Activated CD8-positive, alpha-beta memory T cell treated with anti-CD3 and anti-CD28 coated beads for 48 hours (primary cell): ENCODE measurements at places on chromosomes 3 and 15.
A peak's percentile ranks its signal among the peaks of the same experiment; 100 is the strongest.

DNA sequence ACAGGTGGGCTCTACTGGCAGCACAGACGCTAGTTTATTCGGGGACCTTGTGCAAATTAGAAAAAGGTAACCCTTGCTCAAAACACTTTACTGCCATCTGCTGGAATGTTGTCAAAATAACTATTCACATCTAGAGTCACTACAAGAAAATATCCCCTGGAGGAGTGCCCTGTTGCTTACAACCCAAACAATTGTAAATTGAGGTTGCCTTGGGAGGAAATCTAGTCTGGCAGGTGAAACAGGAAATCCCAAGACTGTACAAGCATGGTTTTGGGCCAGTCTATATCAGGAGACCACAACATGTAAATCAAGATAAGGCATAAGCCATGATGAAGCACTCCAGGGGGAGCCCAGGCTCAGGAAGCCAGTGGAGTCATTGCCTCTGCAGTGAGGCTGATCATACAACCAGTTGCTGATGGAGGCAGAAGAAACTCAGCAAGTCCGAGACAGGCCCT, 136.8 kb upstream of the ACP3 start:
- no peak for DNase-seq

DNA sequence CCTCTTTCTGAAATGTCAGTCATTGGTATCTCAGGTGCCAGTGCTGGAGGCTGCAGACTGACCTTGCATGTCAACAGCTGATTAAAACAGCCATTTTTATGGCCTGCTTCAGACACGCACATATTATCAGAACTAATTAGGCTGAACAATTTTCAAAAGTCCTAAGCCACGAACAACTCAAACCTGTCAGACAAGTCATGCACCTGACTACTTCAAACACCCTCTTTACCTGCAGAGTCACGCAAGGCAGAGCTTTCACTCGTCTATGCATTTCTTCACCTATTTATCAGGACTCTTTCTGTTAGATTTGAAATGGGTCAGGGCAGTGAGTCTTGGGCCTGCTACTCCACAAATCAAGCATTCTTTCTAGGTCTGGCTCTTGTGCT, 26.7 kb downstream of the CLK3 start:
- DNase-seq, result no peak

GRCh38 chr3:71063773-71064290, 519.7 kb downstream of the FOXP1 start:
- DNase-seq, result no peak

DNA sequence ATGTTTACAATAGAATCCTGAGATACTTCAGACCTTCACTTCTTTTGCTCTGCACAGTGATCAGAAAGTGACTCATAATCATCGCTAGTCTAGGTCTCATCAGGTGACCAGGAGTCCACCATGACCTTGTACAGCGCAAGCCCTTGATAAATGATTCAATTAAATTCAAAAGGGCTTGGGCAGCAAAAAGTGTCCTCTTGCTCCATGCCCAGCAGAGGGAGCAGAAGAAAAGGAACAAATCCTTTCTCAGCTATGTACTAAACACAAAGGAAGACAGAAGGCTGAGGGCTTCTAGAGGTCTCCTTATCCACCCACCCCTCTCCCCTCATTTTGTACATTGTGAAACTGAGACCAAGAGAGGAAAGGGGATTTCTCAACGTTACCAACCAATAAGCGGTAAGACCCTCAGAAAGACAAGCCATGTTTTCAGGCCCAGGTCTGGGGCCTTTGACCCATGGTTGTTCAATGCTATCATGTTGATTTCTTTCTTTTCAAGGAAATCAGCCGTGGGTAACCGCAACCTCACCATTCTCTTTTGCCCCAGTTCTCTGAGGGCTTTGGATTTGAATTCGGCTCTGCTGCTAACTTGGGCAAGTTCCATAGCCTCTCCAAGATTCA, 74.8 kb downstream of the AQP9 start:
- no peak for DNase-seq

DNA sequence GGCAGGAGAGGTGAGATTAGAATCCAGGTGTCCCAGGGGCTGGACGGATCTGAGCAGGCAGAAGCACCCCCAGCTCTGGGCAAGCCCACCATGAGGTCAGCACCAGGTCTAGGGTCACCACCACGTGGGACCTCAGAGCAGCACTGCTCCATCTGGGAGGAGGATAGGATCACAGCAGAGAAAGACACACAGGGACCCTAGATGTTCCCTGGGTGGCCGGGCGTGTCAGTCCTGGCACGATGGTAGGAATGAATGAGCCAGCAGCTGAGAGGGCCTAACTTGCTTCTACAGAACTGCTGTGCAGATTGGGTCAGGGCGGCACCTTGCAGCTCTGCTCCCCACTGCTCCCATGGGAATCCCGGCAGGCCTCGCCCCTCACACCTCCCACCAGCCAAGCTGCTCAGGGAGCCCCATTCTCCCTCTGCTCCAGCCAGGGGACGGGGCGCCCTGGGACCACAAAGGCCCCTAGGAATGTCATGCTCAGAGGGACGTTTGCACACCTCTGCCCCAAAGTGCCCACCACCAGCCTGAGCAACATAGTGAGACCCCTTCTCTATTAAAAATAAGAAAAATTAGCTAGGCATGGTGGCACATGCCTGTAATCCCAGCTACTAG, 66.3 kb downstream of the ZNF445 start:
- no peak for DNase-seq

DNA sequence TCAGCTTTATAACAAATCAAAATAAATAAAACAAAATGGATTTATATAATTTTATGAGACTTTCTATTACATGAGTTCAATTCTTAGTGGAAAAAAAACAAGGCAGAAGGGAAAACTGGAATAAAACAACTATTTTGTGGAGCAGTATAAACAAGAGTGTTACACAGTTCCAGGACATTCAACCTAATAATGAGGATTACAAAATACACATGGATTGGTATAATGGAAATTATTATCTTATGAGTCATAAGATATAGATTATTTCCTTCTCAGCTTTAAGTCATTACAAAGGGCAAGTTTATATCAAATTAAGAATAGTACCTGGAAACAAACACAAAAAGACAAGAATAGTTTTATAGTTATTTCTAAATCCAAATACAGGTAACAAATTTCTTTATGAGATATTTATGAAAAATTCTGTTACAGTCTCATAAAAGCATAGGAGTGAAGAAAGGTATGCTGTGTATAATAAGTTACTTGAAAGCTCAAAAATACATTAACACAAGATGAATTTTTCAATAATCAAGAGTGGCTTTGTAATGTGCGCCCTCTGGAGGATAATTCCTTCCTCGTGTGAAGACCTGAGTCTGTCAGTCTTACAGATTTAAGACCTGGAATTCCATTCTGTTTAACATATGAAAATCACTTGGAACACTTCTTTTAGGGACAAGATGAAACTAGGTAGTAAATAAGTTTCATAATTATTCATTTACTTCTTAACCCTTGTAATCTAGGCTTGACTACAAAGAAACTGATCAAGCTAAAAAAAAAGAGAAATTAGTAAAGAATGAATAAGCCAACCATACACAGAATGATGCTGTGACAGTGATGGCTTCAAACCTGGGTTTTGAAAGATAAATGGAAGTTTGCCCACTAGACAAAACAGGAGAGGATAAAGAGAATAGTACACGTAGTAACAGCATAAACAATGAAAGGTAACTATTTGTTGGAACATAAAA, 9.5 kb downstream of the COPS2 start:
- no peak for DNase-seq

- no peak for DNase-seq
Measured at GRCh38 chr15:20340931-20341661, 200.5 kb downstream of the GOLGA6L6 start.

DNA sequence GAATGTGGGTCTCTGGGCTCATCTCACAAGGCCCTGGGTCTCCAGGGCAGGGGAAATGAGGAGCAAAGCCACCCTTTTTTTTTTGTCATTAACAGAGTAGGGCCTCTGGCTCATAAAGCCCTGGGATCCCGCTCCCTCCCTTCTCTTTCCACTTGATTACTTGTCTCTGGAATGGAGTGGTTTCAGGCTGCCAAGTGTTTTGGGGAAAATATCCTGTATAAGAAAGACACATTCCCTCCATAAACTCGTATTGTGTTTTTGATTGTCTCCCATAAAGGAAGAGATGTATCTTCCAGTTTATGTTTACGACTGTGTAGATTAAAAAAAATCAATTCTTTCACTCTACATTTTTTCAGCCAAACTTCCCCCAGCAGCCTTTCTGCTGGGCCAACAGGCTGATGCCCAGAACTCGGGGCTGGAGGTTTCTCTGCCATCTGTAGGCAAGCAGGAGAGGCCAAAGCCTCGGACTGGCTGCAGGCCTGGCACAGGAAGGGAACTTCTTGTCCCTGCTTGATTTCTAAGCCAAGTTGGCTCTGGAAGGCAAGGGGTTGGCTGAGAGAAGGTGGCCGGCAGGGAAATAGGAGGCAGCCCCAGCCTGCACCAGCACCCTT, 49.4 kb upstream of the INSYN1 start:
- DNase-seq, result no peak

- DNase-seq, result no peak
Measured at GRCh38 chr3:47010910-47011309, 31.4 kb downstream of the NBEAL2 start.

GRCh38 chr3:16378920-16379319, 113.9 kb downstream of the OXNAD1 start:
- no peak for DNase-seq

DNA sequence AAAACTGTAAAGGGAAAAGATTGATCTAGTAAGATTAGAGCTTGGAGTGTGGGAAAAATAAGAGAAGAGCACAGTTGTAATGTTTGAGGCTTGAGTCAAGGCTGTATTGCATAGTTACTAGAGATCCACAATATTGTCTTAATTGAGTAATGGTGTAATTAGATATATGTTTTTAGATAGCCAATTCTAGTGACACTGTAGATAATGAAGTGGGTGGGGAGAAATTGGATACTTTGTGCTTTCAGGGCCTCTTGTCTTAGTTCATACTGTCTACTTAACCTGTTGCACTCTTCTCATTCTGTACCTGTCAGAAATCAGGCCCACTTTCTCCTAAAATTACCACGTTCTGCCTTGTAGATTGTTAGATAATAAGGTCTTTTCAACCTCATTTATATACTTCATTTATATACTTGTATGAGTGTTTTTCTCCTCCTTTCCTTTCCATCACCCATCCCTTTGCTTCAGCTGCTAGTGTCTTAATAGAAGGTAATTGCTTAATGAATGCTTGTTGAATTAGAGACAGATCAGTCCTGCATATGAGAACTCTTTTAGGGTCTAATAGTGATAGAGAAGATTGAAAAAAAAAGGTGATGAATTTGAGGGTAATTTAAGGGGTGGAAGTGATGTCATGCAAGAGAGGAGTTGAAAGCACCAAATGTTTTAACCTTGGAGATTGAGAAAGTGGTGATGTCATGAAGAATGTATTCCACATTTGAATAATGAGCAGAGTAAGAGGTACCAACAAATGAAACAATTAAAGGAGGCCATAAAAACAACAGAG, 32.0 kb downstream of the PIK3CA start:
- no peak for DNase-seq

GRCh38 chr15:88878720-88879184, 16.6 kb downstream of the HAPLN3 start:
- DNase-seq, result peak; percentile 15

DNA sequence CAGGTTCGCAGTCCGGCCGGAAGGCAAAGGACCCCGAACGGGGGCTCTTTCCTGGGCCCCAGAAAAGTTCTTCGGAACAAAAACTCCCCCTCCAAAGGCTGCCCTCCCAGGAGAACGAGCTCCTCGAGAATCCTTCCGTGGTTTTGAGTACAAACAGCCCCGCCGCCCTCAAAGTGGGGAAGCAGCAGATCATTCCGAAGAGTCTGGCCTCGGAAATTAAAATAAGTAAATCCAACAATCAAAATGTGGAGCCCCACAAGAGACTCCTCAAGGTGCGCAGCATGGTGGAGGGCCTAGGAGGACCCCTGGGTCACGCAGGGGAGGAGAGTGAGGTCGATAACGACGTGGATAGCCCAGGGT, 1.3 kb downstream of the ARHGEF26 start:
- no peak for DNase-seq

GRCh38 chr3:48544141-48544540, 12.5 kb downstream of the PFKFB4 start:
- no peak for DNase-seq

- no peak for DNase-seq
Measured at GRCh38 chr3:115518100-115518852, 105.0 kb upstream of the GAP43 start.

DNA sequence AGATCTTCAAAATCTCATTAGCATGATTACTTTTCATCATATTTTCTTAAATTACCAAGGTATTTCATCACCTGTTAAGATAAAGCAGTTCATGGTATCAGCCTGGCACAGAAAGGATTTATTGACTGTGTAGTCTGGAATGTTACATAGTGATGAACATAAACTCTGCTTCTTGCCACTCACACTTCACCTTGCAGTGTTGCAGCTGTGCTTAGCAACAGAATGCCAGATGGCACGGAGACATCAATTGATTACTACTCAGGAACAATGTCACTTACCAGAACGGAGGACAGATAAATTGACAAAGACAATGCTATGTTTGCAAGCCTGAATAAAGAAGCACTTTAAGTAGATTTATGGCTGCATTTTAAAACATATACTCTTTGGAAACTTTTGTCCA, 15.0 kb upstream of the BCHE start:
- DNase-seq, result no peak

GRCh38 chr3:77931255-77932009, 891.5 kb downstream of the ROBO2 start:
- no peak for DNase-seq

- no peak for DNase-seq
Measured at GRCh38 chr3:7707187-7707586, 794.4 kb upstream of the LMCD1 start.

GRCh38 chr3:145865399-145866018, 295.5 kb downstream of the PLOD2 start:
- no peak for DNase-seq

- no peak for DNase-seq
Measured at GRCh38 chr15:83512459-83512858, 65.3 kb downstream of the SH3GL3 start.

DNA sequence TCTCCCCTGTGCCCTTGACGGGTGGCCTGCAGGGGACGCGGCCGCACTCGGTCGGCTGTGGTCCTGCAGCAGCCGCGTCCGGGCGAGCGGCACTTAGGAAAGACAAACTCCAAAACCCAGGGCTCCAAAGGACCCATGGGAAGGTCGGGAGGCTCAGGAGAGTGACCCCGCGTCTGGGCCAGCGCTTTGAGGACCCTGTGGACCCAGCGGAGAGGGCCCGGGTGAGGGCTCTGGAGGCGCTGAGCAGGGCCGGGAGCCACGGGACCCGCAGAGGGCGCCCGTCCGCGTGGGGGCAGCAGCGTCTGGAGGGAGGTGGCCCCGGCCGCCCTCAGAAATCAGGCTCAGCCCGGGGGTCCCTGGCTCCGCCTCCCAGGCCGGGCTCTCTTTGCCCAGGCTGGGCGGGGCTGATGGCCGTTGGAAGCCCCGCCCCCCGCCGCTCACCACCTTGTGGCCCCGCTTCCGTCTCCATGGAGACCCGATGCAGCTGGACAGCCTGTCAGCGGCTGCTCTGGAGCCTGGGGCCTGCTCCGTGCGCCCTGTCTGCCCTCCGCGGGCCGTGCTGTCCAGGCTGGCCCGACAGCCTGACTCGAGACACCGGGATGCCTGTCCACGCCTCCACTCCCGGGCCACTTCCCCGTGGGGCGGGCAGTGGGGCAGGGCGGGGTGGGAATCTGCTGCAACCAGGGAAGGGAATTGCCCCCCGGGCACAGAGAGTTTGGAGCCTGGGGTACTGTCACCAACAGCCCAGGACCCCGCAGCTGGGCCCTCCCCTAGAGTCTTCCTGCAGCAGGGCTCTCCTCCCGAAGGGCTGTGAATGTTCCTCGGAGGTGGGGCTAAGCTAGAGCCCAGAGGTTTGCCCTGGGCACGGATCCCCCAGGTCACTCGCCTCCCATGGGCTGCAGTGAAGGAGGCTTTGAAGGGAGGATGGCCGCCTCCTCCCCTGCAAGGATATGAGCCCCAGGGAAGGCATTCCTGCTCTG, 34.8 kb upstream of the RPL32 start:
- no peak for DNase-seq

- no peak for DNase-seq
Measured at GRCh38 chr15:95626501-95627361, 703.8 kb upstream of the NR2F2 start.
